RPMI7951 (cell line): ENCODE measurements at places on chromosomes 1 and 21. TPM values are rescaled to one million over a fixed set of nuclear protein-coding genes. Genes with fewer than 3 reads are reported as not detected.

The E2F2 gene
- total RNA-seq: 4.2 and 4.7 TPM in 2 replicates

The IFFO2 gene
- 9.1 and 9.9 TPM in 2 replicates for total RNA-seq

The ADORA3 gene
- total RNA-seq: not detected in 2 replicates

The TMPRSS2 gene
- 0.39 TPM in 1 of 2 replicates, not detected in the other for total RNA-seq

The TTC39A gene
- 0.24 TPM in 1 of 2 replicates, not detected in the other for total RNA-seq

The SRP9 gene
- 513 and 555 TPM in 2 replicates for total RNA-seq

The RPTN gene
- total RNA-seq: not detected in 2 replicates

The PSMG1 gene
- total RNA-seq: 100 and 109 TPM in 2 replicates

The RGS16 gene
- total RNA-seq: 4.1 and 4.6 TPM in 2 replicates

The FALEC gene
- total RNA-seq: not detected in 2 replicates

The TMEM269 gene
- total RNA-seq: not detected in 2 replicates

The KIF26B gene
- 2.3 and 2.9 TPM in 2 replicates for total RNA-seq

The GPX7 gene
- total RNA-seq: 32.6 and 38.9 TPM in 2 replicates

The GRHL3 gene
- not detected in 2 replicates for total RNA-seq

The SDC3 gene
- total RNA-seq: 27.3 and 35.3 TPM in 2 replicates

The RBP7 gene
- total RNA-seq: not detected in 2 replicates

The KRTAP12-2 gene
- total RNA-seq: not detected in 2 replicates

The ZCCHC17 gene
- 57.1 and 63.4 TPM in 2 replicates for total RNA-seq

The ATP1A2 gene
- not detected in 2 replicates for total RNA-seq

The LRRC38 gene
- total RNA-seq: not detected in 2 replicates

The C1orf87 gene
- total RNA-seq: not detected in 2 replicates

The MFAP2 gene
- total RNA-seq: 14.5 and 16.9 TPM in 2 replicates

The LCE2B gene
- total RNA-seq: not detected in 2 replicates

The SRGAP2C gene
- 36.4 and 38.7 TPM in 2 replicates for total RNA-seq
